ENCODE measurements at places on chromosomes 5 and 9.

GRCh38 chr5:55533521-55534435 is 986 bp downstream of the PLPP1 start:
- no peak for DNase-seq

GRCh38 chr5:95069021-95069420 is 215.9 kb downstream of the MCTP1 start:
- no peak for DNase-seq

DNA sequence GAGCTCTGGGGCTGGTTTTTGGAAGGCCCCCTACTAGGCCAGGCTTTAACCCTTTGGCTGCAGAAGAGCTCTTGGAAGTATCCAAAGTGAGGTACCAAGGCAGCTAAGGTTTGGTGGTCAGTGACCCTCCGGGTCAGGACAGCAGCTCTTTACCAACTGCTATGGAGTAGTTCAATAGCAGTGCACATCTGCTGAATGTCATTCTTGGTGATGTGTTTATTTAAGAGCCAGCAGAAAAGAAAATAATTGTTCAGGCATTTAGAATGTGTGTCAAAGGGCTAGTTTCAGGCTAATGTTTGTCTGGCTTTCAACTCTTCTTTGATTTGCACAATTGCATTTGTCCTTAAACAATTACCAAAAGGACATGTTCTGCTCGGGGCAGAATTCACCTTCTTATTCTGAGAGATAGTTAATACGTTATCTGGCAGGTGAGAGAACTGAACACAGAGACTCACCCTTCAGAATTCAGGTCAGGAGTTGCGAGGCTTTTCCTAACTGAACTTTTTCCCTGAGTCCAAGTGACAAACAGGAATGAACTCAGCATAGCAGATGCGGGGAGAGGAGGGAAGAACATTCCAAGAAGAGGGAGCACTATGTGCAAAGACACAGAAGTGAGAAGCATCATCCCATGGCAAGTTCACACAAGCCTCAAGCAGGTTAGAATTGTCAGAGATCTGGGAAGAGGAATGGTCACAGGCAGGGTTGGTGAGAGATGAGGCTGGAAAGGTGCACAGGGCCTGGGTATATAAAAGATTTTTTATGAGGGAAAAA is 556.7 kb upstream of the TLE4 start:
- no peak for DNase-seq

DNA sequence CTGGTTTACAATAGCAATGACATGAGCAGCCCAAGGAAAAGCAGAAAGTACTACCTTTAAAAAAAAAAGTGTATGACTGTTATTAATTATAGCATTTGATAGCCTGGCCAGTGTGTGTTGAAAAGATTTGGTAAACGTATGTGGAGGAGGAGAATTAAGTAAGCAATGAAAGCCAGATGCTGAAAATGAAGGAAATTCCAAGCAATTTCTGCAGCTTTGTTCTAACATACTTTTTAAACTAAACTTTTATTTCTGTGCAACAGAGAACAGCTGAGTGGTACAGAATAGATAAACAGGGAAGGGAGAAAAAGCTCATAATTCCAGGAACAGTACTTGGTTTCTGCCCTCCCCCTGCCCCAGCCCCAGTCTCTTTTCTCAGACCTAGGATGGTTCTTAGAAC is 252.6 kb downstream of the ADAMTSL1 start:
- no peak for DNase-seq

DNA sequence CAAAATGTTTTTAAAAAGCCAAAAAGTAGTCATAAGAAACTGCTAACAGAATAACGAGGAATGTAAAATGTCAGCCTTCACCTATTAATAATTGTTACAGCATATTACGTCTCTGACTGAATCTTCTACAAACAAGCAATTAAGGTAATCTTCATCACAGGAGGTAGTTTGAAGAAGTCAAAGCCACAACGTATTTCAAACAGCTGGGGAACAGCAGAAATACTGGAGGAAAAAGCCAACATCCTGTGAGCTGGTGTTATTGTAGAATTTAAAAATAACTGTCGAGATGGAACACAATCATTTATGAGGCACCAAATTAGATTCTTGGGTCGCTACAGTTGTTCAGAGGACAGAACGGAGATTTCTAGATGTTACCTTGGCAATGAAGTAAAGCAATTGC is 450.5 kb downstream of the AGTPBP1 start:
- DNase-seq: no peak

GRCh38 chr5:174177976-174178605 is 132.6 kb downstream of the NSG2 start:
- no peak for DNase-seq

GRCh38 chr5:73136055-73136562 is 15.7 kb downstream of the TMEM171 start:
- no peak for DNase-seq

GRCh38 chr5:122561209-122561608 is 213.7 kb upstream of the SNX2 start:
- DNase-seq: no peak

DNA sequence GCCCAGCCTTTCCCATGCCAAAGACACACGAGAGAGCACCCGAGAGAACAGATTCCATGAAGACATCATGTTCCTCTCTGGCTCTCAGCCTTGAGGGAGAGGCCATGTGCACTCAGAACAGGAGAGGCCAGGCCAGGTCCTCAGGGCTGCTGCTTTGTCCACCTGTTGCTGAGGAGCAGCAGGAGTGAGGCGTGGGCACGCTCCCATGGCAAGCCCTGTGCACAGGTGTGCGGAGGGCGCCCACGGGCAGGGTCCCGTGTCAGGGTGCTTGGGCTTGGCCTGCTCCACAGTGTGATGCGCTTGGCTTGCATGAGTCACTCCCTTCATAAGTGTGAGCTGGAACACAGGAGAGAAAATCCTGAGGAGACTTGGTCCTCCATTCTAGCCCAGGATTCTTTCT is 27.4 kb downstream of the ZNF354A start:
- no peak for DNase-seq

DNA sequence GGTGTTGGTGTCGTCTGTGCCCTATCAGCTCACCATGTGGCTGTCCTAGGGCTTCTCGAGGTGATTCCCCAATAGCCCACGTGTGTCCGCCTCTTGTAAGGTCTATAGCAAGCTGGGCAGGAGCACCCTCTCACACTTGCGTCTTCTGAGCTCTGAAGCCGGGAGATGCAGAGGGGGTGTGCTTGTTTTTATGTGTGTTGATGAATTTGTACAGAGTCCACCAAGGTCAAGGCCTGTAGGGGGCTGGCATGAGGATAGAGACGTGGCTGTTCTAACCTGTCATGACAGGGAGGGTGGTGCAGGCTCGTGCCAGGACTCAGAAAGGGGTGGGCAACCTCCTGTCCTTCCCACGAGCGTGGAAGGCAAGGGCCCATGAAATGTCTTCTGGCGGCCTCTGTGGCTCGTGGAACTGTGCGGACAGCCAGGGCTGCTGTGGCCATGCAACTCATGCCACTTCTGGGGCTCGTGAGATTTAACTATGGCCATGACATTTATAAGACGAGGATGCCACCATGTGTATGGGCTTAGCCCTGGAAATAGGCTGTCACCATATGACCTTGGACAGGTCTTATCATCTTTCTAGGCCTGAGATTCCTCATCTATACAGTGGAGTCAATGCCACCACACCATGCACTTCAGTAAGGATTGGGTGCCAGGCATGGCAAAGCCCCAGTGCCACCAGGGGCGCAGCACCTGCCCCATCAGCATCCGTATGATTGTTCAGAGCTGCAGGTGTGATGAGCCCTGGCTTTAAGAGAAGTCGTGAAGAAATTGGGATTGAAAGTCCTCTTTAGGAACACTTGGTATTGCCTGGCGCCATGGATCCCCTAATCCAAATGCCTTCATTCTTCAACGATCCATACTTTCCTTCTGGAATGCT is 2.3 kb upstream of the OLFM1 start:
- DNase-seq: no peak

GRCh38 chr9:4228606-4229005 is 71.3 kb downstream of the GLIS3 start:
- no peak for DNase-seq

DNA sequence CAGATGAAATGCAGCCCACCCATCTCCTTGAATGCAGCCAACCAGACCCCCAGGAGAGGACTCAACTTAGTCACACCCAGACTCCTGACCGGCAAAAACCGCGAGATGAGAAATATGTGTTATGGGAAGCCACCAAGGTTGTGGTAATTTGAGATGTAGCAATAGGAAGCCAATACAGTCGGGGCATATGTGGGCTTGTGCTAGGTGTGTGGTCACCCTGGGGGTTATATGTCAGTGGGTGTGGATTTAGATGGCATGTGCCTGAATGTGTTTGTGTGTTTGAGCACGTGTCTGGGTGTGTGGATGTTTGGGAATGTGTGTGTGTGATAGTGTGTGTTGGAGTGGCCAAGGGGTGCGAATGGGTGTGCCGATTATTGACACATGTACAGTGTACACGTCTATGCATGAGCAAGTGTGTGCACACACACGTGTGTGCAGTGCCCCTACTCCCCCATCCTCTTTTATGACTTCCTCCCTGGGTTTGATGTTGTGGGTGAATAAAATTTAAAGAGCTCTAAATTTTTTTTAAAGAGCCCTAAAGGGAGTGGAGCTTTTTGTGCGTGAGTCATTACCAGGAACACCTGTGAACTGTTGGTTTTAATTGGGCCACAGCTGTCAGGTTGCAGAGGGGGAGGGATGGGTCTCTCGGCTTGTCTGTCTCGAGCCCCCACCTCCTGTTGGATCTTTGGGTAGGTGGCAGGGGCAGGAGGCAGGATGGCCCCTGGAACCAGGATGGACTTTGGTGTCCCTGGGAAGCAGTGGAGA is 86.8 kb downstream of the LHX2 start:
- DNase-seq: no peak

DNA sequence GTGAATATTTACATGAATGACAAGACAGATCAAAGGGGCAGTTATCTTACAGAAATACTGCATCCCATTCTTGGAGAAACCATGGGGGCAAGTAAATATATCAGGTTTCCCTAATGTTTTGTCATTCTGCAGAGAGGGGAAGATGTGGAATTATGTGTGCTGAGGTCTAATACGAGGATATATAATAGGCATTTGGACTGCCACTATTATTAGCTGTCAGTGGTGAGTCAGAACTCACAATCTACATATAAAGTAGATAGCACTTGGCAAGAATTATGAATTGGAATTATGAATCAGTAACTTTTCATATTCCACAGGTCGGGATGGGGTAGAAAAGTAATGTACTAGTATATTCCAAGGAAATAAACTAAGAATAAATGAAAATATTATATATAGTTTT is 121.7 kb downstream of the GIN1 start:
- DNase-seq: no peak

DNA sequence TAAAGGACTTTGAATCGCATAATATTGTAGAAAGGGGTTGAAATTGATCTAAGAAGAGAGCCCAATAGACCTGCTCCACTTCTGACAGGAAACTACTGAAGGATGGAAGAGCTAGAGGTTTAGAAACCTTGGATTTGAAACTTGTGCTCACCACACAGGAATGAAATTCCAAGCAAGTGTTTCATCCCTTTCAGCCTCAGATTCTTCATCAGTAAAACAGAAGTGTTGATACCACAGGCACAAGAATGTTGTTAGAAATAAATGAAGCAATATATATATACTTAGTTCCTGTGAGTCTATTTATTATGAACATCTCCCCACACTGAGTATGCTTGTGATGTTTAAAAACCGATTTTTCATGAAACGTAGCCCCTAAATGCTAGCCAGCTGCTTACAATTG is 43.8 kb downstream of the PRRC1 start:
- DNase-seq: no peak

DNA sequence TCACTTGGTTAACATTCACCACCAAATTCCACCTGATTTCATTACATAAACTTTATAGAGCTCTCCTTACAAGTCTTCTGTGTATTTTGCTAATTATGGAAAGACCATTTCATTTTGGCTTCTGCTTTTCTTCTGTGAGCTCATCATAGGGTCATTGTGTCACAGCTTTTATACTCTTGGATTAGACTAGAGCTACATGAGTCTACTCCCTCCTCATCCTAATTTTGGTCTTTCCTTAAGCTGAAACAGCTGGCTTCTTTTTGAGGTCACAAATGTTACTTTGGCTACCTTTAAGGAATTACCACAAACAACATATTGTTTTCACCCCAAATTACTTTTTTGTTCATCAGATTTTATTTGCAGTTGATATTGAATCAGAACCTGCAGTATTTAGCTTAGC is 103.0 kb downstream of the NPR3 start:
- DNase-seq: no peak

DNA sequence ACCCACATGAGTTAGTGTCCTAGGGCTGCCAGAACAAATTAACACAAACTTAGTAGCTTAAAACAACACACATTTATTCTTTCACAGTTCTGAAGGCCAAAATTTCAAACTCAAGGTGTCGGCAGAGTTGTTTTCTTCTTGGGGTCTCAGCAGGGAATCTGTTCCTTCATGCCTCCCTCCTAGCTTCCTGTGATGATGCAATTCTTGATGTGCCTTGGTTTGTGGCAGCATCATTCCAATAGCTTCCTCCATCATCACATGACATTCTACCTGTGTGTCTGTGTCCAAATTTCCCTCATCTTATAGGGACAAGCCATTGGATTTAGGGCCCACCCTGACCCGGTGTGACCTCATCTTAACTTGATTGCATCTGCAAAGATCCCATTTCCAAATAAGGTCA is 12.2 kb upstream of the SLC25A48 start:
- no peak for DNase-seq

GRCh38 chr5:60507687-60508086 is 192.3 kb downstream of the DEPDC1B start:
- no peak for DNase-seq

GRCh38 chr5:80566711-80567259 is 3.3 kb downstream of the ANKRD34B start:
- no peak for DNase-seq

- DNase-seq: no peak
These were observed 146.8 kb downstream of the SMC2 start for GRCh38 chr9:104240890-104241289.

DNA sequence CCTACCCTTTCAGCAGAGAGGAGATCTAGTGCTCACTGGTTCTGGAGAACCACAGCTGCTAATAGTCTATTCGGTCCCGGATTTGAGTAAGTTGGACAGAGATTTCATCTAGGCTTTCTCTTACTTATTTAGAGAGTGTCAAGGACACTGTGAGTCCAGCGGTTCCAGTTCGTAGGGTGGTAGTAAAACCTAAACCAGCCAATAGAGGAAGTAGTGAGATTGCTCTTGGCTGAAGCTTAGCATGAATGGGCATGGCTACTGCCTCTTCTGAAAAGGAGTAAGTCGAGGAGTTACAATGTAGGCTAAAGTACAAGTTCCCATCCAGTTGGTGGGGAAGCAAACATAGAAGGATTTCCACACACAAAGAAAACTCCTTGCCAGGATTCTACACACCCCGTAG is 109.6 kb upstream of the MOCS2 start:
- no peak for DNase-seq

DNA sequence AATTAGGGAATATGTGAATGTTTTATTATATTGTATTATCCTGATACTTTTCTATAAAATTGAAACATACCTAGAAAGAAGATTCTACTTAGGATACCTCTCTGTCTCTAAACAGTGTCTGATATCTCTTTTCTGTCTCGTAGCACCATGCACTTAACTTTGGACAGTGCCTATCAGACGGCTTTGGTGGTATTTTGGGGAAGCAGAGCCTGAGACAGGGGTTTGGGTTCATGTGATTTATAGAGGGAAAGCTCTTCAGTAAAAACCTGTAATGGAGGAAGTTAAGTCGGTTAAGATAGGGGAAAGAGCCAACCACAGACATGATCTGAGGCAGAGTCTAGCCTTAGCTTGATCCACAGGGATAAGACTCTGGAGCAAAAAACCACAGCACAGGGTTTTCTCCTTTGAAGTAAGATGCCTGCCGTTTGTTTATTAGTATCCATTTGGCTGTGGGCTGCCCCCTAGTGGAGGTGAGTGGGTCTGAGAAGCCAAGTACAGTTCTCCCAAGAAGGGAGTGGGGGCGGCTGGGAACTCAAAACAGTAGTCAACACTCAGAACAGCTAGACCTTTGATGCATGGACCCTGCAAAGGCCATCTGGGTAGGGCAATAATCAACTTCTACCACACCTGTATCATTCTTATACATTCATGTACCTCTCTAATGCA is 141.2 kb upstream of the ASTN2 start:
- DNase-seq: peak; percentile 20
